Vein endothelial cell (primary cell): ENCODE measurements at places on chromosomes 16 and 17. TPM values are rescaled to one million over a fixed set of nuclear protein-coding genes. Genes with fewer than 3 reads are reported as not detected.

MYOCD gene
- total RNA-seq, result not detected in 2 replicates

AGRP gene
- not detected in 2 replicates for total RNA-seq

GALR2 gene
- total RNA-seq, result not detected in 2 replicates

MEIOC gene
- total RNA-seq, result 0.10 TPM in 1 of 2 replicates, not detected in the other

TNFRSF17 gene
- total RNA-seq, result not detected in 2 replicates

TNFSF13 gene
- total RNA-seq, result 1.3 and 2.5 TPM in 2 replicates

LPCAT2 gene
- total RNA-seq, result 46.7 and 60.0 TPM in 2 replicates
